ENCODE measurements at places on chromosomes 12 and 14.

DNA sequence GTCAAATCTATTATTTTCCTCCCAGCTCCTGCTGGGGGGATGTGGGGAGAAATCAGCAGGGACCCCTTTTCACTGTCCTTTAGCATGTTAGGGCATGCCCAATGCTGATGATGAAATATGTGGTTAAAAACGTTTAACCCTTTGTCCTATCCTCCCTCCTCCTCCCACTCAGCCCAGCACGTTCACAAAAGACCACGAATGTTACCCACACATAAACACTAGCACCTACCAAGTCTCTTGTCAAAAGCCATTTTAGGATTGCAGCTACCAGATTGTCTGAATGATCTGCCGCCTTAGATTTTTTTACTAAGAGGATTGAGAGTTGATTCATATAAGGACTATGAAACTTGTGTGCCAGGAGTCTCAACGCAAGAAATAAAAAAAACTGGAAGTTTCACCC lies 70.4 kb downstream of the TBK1 start:
- no peak for DNase-seq

- no peak for DNase-seq
Observed at GRCh38 chr14:95404583-95404982, 84.9 kb upstream of the CLMN start.

GRCh38 chr12:131464081-131464480 lies 246.8 kb upstream of the SFSWAP start:
- no peak for DNase-seq

DNA sequence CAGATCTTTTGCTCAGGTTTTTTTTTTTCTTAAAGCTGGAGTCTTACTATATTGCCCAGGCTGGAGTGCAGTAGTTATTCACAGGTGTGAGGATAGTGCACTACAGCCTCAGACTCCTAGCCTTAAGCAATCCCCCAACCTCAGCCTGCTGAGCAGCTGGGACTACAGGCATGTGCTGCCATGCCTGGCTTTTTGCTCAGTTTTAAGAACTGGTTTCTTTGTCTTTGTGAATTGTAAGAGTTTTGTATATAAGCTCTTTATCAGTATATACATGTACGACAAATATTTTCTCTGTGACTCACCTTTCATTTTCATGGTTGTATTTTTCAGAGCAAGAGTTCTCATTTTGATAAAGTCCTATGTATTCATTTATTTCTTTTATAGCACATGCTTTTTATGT lies 33.3 kb upstream of the C2CD5 start:
- no peak for DNase-seq

Measured in stimulated activated CD8-positive, alpha-beta memory T cell treated with anti-CD3 and anti-CD28 coated beads, Interleukin-2, amount 100 ng/mL, for 1 hour (primary cell).